ENCODE measurements at places on chromosomes 16 and 17. TPM values are rescaled to one million over a fixed set of nuclear protein-coding genes. Genes with fewer than 3 reads are reported as not detected.

Gene FOXN1
- not detected for total RNA-seq

Gene PIPOX
- 7.3 TPM for total RNA-seq

Gene ITGA2B
- total RNA-seq = 1.6 TPM

Gene TEKT1
- not detected for total RNA-seq

Gene UTS2R
- total RNA-seq = not detected

Gene NACA2
- total RNA-seq = not detected

Gene QRICH2
- total RNA-seq = 6.5 TPM

Gene SPATA32
- total RNA-seq = 0.75 TPM

Gene RCVRN
- total RNA-seq = not detected

Gene SYNGR3
- total RNA-seq = 0.60 TPM

Gene OR1A2
- not detected for total RNA-seq

Gene SLC16A11
- total RNA-seq = 3.5 TPM

Gene AKAP10
- 71.9 TPM for total RNA-seq

Gene ADPRM
- 80.2 TPM for total RNA-seq

Gene RASD1
- 4.2 TPM for total RNA-seq

Gene GHDC
- 29.6 TPM for total RNA-seq

Gene HOXB1
- total RNA-seq = not detected

Gene KIF18B
- total RNA-seq = not detected

Gene EVPLL
- not detected for total RNA-seq

Gene LRRC37A2
- total RNA-seq = 39.2 TPM

Gene ZFP90
- total RNA-seq = 54.2 TPM

Gene KRT39
- total RNA-seq = not detected

Gene GP1BA
- not detected for total RNA-seq

Gene CCDC137
- 23.5 TPM for total RNA-seq

Gene KRTAP9-4
- not detected for total RNA-seq

Gene RAB11FIP4
- 51.1 TPM for total RNA-seq

Gene ABAT
- 10.0 TPM for total RNA-seq

Gene PLCG2
- total RNA-seq = 12.5 TPM

Gene RPH3AL
- total RNA-seq = 26.4 TPM

Gene KCTD11
- 4.6 TPM for total RNA-seq

Gene ABI3
- total RNA-seq = 16.6 TPM

Gene LPCAT2
- 0.70 TPM for total RNA-seq

Gene RPL23
- total RNA-seq = 1,755 TPM

Gene RHBDF1
- total RNA-seq = not detected

Gene CLDN7
- total RNA-seq = 7.4 TPM

Gene ASGR1
- total RNA-seq = 0.68 TPM

Gene RUNDC3A
- total RNA-seq = not detected

Gene SCPEP1
- 32.7 TPM for total RNA-seq

Gene LPO
- total RNA-seq = not detected

Gene RPUSD1
- total RNA-seq = 27.7 TPM

Gene EVI2B
- total RNA-seq = 159 TPM

Gene NUPR1
- 0.05 TPM for total RNA-seq

Gene EIF4A3
- total RNA-seq = 61.4 TPM

Gene ZNRF1
- total RNA-seq = 1.3 TPM

Gene CCL7
- total RNA-seq = not detected

Gene SOX8
- total RNA-seq = 4.3 TPM

Gene PLEKHG4
- total RNA-seq = 39.1 TPM

Gene MED1
- 62.8 TPM for total RNA-seq

Gene TMIGD1
- not detected for total RNA-seq

Gene CAVIN1
- not detected for total RNA-seq

Gene CCL4L2
- 2.1 TPM for total RNA-seq

Gene TEDC2
- total RNA-seq = 0.96 TPM

Gene NPIPA7
- total RNA-seq = 13.1 TPM
